Upper lobe of left lung (tissue), 6 donors: ENCODE measurements at places on chromosomes 5 and 9. TPM values are rescaled to one million over a fixed set of nuclear protein-coding genes. Genes with fewer than 3 reads are reported as not detected.

- DNase-seq: no peak
Measured at GRCh38 chr5:180098526-180098925, 27.0 kb upstream of the RNF130 start.

Gene ADAMTSL2
- 9.0 TPM for total RNA-seq

GRCh38 chr9:111980398-111980797, 83.8 kb downstream of the UGCG start:
- no peak for DNase-seq

Gene CDHR2
- not detected for total RNA-seq

- peak; percentile 4 for DNase-seq
Measured at GRCh38 chr9:92004045-92004392, 54.0 kb upstream of the ROR2 start.
